ENCODE measurements at places on chromosomes 2 and 18.
A peak's percentile ranks its signal among the peaks of the same experiment; 100 is the strongest.

GRCh38 chr2:73961823-73962615 is 22.7 kb upstream of the TET3 start:
- DNase-seq = no peak

DNA sequence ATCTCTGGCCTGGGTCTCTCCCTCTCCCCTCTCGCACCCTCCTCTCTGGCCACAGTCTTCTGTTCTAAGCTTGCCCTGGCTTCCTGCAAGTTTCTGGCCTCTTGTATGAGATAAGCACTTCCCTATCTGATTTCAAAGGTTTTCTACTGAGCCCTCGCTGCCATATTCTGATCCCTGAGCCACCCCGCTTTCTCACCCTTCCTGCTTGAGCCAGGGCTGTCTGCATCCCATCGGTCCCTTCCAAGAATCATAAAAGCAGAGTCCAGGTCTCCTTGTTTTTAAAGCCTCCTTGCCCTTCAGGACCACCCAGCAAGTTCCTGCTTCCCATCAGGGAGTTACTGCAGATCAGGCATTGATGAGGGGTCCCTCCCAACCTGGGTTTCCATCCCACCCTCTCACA is 110.2 kb downstream of the PRKCE start:
- DNase-seq = no peak

GRCh38 chr2:218607436-218608115 is at the start of gene PLCD4:
Gene PLCD4 (plus strand): TSS chr2:218607899. CDS start chr2:218615740, 7,841 bp downstream.
- DNase-seq = peak; percentile 24

DNA sequence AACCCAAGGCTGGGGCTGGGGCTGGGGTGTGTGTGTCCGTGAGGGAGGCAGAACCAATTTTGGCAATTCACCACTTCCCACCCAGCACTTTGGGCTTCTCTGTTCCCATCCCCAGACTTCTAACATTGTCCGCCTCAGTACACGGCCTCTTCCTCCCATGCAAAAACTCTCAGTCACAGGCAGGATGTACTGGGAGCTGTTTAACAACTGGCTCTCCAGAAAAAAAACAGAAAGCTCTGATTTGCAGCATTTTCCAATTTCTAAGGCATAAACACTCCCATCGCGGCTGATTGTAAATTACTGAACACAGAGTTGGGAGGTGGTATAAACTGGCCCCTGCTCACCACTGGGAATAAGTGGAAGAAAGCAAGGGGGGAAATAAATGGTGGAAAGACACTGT is 73.1 kb upstream of the MAP4K3 start:
- DNase-seq = no peak

DNA sequence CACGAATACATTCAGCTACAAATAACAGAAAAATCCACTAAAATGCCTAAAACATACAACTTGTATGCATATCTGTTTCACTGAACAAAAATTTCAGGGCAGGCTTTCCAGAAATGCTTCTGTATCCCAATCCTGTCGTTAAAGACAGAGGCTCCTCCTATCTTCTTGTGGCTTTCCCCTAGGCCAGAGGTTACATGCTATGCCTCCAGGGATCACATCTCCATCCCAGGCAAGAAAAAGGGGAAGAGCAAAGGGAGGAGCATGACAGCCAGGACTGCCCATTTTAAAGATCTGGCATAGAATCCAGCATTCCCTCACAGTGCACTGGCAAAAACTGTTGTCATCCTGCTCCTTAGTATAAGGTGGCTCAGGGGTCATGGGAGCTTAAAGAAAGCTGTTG is 268.7 kb upstream of the SETBP1 start:
- DNase-seq = no peak

DNA sequence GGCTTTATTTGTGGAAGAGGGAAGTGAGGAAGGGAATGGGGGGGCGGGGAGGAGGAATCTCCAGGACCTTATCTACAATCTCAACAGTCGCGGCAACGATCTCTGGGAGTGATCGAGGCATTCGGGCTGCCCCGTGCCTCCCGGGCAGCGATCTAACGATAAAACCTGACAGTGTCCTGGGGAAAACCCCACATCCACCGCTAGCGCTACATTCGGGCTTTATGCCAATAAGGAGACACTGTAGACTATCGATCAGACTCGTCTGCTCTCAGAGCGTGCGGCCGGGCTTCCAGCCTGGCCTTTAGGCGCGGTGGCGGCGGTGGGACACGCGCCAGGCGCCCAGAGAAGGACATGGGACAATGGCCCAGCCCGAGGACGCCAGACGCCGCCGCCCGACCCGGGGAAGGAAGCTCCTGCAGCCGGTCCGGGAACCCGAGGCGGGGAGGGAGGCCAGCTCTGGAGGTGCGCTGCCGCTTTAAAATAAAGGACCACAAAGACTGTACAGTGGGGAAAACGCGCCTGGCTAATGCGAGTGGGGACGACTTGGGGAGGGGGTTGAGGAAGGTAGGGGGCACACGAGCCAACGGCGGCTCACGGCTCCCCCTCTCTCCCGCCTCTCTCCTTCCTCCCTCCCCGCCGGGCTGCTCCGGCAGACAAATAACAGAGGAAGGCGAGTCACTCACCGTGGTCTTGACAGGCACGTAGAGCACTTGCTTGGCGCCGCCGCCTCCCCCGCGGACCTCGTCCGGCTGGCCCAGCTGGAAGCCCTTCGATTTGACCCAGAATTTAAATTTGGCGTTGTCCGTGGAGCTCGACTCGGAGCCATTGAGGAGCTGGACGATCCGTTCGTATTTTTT is 2.2 kb downstream of the NOL4 start:
- peak; percentile 19 for DNase-seq

- DNase-seq = no peak
These were observed 110.2 kb upstream of the CCDC68 start for GRCh38 chr18:55069497-55069896.

DNA sequence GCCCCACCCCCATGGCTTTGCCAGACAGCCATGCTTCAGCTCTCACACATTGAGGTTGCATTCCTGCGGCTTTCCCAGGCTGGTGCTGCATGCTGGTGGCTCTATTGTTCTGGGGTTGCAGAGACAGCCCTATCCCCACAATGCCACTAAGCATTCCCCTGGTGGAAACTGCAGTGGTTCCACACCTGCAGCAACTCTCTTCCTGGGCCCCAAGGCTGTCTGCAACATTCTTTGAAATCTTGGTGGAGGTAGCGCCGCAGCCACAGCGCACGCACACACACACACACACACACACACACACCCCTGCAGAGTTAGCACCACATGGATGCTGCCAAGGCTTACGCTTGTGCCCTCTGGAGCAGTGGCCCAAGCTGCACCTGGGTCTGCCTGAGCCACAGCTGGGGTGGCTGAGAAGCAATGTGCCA is 21.4 kb downstream of the SFXN5 start:
- DNase-seq = no peak

DNA sequence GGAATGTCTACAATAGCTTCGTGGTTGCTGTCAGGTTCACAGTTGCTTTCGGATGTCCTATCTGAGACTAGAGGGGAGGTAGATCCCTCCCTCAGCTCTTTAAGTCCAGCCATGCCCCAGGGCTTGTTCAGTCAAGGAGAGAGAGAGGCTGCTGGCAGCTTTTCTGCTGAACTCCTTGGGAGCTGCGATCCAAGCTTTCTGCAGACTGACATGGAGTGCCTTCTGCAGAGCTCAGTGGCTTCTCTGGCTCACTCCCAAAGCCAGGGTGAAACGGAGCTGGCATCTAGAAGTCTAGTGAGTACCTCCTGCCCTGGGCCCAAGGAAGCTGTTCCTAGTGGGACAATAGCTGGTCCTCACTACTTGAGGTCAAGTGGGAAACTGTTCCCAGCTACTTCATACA is 62.5 kb downstream of the TMEM17 start:
- no peak for DNase-seq

DNA sequence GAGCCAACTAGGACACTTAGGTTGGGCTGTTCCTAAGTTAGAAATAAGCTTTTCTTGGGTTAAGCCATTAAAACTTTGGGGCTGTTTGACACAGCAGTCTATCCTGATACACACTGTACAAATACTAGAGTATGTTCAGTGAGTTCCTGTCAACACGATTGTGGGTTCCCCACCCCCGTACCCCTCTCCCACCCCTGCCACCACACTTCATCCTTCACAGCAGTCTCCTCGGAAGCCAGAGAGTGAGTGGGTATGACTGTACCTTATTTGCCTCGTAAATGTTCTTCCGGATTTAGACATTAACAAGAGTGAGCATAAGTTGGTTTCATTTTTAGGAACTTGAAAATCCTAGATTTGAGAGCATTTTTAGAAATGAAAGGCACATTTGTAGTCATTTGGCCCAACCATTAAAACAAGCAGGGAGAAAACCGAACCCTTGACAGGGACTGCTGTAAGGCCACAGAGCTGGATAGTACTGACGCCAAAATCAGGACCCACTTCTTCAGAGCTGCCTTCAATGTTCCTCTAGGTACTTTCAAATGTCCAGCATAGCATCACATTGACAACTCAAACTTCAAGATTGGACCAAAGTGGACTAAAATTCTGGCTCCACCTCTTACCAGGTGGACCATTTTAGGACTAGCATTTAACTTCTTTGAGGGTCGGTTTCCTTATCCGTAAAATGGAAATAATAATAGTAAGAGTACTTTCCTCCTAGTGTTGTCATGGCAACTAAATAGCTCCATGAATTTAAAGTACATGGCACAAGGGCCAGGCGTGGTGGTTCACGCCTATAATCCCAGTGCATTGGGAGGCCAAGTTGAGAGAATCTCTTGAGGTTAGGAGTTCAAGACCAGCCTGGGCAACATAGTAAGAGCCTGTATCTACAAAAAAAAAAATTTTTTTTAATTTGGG is 166.3 kb upstream of the SERTAD2 start:
- no peak for DNase-seq

- DNase-seq = no peak
These were observed 39.1 kb downstream of the NFATC1 start for GRCh38 chr18:79434607-79435401.

- DNase-seq = no peak
These were observed 132.6 kb downstream of the MAP4K4 start for GRCh38 chr2:101830146-101830545.

DNA sequence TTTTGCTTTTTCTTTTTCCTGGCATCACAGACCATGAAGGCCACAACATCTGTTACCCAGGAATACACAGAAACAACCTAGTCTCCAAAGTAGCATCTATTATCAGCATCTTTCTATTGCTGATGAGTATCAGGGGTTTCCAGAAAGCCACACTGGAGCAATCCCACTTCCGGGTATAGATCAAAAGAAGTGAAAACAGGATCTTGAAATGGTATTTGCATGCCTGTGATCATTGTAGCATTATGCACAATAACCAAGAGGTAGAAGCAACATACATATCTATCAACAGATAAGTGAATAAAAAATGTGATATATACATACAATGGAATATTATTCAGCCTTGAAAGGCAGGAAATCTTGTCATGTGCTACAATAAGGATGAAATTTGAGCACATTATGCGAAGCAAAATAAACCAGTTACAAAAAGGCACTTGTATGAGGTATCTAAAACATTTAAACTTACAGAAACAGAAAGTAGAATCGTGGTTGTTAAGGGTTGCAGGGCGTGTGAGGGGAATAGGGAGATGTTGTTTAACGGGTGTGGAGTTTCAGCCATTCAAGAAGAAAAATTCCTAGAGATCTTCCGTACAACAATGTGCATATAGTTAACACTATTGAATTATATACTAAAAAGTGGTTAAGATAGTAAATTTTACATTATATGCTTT is 115.1 kb downstream of the KCNE4 start:
- DNase-seq = no peak

- DNase-seq = peak; percentile 26
These were observed 42.6 kb upstream of the HNRNPA3 start for GRCh38 chr2:177169810-177170514.

DNA sequence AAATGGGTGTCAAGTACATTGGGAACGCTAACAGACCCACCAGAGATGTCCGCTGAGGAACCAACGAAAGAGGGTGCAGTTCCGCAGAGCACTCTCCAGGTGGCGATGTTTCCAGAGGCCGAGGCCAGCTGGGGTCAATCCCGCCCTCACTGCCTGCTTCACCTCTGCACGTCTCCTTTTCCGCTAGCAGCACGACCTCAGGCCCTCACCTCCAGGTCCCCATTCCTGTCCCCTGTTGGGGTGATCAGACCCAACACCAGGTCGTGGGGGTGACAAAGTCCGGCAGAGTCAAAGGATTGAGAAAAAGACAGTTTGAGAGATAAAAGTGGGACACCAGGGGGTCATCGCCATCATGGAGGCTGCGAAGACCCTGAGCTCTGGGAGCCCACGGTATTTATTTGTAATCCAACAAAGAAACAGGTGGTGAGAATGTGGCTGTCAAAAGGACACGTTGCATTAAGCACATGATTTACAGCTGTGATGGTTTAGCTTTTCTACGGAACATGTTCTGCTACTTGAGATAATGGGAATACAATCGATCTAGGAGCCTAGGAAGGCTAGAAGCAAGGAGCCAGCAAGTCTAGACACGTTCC is 27.3 kb downstream of the ZAP70 start:
- DNase-seq = peak; percentile 61

- DNase-seq = peak; percentile 92
These were observed 42.1 kb downstream of the BMP10 start for GRCh38 chr2:68828887-68829708.

DNA sequence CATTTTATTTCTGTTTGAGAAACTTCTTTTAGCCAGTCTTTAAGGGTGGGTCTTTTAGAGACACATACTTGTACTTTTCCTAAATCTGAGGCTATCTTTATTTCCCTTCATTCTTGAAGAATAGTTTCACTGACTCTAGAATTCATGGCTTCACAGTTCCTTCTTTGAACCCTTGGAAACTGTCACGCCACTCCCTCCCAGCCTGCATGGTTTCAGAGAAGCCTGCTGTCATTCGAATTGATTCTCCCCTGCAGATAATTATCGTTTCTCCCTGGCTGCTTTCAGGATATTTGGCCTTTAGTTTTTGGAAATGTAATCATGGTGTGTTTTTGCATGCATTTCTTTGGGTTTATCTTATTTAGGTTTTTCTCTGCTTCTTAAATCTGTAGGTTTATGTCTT is 72.0 kb upstream of the REV1 start:
- DNase-seq = no peak

- DNase-seq = no peak
These were observed 237.2 kb upstream of the COPS8 start for GRCh38 chr2:236848501-236848900.
